ENCODE measurements at places on chromosomes 2 and 18.

- DNase-seq, result no peak
Measured at GRCh38 chr18:21933931-21934765, 193.6 kb downstream of the MIB1 start.

- DNase-seq, result no peak
Measured at GRCh38 chr18:74508366-74508765, 12.2 kb downstream of the CNDP2 start.

DNA sequence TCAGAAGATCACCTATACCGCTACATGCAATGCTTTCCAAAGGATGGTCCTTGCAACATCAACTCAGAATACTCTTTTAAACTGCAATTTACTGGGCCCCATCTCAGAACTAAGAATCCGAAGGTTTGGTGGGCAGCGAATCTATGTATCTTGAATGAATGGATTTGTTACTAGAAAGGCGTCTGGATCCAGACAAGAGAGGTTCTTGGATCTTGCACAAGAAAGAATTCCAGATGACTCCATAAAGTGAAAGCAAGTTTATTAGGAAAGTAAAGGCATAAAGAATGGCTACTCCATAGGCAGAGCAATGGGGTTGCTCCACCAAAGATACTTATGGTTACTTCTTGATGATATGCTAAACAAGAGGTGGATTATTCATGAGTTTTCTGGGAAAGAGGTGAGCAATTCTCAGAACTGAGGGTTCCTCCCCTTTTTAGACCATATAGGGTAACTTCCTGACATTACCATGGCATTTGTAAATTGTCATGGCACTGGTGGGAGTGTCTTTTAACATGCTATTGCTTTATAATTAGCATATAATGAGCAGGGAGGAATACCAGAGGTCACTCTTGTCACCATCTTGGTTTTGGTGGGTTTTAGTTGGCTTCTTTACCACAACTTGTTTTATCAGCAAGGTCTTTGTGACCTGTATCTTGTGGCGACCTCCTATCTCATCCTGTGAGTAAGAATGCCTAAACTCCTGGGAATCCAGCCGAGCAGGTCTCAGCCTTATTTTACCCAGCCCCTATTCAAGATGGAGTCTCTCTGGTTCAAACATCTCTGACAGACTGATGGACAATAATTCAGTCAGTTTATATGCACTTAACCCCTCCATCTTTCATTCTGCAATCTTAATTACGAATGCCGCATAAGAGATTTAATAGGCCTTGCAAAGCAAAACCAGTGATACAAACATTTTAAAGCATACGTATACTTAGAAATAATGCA is 7.5 kb upstream of the RMDN2 start:
- no peak for DNase-seq

- no peak for DNase-seq
Measured at GRCh38 chr2:53646788-53647187, 120.8 kb upstream of the CHAC2 start.

- DNase-seq, result no peak
Measured at GRCh38 chr18:12458771-12459170, 51.0 kb downstream of the PRELID3A start.

DNA sequence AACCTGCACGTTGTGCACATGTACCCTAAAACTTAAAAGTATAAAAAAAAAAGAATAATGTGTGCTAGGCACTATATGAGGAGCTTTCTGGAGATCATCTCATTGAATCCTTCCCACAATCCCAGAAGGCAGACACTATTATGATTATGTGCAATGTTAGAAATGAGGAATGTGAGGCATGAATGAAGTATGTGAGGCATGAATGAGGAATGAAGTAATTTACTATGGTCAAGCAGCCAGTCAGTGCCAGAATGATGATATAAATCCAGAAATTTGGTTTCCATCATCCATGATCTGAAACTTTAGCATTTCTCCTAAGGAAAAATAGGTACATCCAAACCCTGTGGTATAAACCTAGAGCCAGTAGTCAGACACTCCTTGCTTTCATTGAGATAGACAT is 42.0 kb downstream of the CCDC148 start:
- DNase-seq, result no peak

- DNase-seq, result no peak
Measured at GRCh38 chr2:197391220-197391717, 43.6 kb downstream of the SF3B1 start.
